ENCODE measurements at places on chromosomes 7 and 10. TPM values are rescaled to one million over a fixed set of nuclear protein-coding genes. Genes with fewer than 3 reads are reported as not detected.

DNA sequence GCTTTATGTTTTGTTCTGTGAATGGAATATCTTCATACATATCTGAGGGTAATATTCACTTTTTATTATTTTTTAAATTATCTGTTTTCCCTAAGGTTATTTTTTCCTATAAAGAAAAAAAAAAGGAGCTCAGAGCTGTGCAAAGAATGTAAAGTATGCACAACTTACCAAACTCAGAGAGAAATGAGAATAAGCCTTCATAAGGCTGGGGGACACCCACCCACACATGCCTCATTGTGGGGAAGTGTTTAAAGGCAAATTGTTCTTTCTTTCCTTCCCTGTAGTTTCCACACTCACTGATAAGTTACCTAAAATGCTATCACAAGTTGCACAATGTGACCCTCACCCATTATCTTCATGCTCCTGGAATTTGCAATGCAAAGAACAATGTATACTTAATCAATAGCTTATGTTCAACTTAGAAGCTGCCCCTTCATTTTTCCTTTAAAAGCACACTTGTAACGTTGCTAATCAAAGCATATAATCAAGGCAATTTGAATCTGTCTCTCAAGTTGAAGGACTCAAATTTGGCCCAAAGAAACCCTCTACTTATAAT lies 108.1 kb downstream of the GNAT3 start:
- no peak for DNase-seq

GRCh38 chr10:31707093-31708039 lies 221.3 kb downstream of the ARHGAP12 start:
- DNase-seq: no peak

- DNase-seq: peak; percentile 13
These were observed 104.4 kb upstream of the ZNF92 start for GRCh38 chr7:65269150-65269856.

DNA sequence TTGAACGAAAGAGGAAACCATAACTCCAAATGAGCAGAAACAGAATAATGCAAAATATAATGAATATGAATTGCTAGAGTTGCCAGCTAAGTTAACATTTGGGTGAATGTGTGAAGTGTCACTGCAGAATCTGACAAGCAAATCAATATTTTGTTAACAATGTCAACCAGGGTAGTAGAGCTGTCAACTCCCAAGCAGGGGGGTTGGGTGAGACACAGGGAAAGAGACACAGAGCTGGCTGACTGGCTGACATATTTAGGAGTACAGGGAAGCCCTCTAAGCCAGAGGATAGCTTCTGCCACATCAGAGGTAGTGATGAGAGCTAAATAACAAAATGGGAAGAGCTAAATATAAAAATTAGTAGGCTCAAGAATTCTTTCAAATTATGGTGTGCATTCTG lies 393.1 kb upstream of the KCND2 start:
- DNase-seq: no peak

DNA sequence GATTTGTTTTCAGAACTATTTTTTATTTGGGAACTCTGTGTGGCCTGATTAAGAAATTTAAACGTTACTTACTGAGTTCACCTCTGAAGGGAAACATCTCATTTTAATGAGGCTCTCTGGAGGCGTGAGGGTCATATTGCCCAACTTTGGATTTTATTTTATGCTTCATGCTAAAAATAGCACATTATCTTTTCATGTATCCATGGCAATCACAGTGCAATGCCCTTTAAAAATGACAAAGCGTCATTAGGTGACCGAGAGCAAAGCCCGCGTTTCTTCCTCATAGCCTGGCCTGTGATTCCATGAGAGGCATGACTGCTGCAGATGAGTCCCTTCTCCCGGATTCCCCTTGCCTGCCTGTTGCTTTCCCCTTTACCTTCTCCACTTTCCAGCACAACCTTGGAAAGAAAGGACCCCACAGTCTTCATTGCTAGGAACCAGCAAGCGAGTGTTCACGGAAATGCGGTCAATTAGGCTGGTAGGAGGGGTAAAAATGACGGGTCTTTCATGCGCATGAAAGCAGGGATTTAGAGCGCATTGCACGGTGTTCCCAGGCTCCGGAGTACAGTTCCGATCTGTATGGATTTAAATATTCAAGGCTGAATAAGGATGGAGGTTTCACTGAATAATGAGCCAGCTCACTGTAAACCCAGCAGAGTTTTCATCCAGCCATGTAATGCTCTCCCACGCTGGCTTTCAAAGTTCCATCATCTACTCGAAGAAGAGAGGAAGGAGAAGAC lies 98.2 kb upstream of the PITRM1 start:
- DNase-seq: no peak

DNA sequence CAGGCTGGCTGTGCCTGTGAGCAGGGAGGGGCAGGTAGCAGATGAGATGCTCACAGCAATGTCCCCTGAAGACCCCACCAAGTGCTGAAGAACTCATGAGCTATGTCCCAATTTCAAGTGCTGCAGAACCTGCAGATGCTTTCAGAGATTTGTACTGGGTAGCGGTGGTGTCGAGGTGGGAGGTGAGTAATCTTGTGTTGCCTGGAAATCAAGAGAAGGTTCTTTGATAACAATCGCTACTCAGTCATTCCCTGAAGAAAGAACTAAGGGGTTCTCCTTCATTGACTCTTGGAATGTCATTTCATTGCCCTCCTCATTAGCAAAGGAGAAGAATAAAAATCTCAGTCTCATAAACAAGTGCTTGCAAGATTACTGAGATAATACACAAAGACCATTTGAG lies 246.4 kb downstream of the EMX2 start:
- no peak for DNase-seq

DNA sequence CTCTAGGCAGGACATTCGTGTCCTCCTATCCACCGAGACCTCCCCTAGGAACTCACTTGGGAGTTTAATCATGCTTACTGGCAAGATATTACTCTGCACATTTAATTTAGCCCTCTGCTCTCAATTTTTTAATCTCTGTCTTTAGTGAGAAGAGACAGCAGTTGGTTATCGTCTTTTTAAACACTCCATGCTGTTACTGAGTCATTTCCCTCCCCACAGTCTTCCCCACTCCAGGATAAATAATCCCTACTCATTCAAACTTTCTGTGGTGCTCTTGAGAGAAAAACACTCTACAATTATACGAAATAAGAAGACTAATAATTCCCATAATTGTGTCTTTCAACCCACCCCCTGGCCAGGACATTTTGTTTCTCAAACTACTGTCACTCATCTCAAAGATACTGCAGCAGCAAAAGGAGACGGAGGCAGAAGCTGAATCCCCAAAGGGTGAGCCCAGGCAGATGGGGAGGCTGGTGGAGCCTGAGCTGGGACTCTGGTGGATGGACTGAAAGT lies 84.2 kb downstream of the ANK3 start:
- no peak for DNase-seq

DNA sequence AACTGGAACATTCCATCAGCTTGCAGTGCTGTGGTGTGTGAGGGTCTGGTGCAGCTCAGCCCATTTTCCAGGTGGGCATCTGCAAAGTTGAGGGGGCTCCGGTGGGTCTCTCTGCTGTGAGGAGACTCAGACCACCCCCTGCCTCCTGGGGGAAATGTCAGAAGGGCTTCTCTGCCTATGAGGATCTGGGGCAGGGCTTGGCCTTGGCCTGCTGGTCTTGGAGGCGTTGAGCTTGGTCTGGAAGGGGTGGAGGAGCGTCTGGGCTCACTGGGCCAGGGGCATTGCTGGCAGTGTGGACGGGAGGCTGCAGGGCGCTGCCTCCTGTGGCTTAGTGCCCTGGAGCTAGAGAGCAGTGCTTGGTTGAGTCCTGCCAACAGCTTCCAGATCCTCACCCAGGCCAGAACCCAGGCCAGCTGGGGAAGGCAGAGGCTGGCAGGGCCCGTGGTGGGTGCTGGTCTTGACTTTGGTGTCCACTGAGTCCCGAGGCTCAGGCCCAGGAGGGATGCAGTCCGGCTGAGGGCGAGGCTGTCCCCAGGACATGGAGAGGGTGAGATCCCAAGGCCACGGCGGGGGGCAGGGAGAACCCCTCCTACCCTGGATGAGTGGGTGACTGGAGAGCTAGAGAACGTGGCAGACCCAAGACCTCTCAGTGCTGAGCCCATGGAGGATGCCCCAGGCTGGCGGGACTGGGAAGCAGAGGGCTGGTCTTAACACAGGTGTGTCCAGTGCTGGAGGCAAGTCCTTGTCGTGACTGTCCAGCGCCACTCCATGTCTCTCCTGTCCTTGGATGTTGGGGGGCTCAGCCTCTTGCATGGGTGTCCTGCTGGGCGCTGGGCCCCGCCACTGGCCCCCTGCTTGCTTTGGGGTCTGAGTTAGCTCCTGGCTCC lies 2.8 kb downstream of the SPRN start:
- no peak for DNase-seq

- no peak for DNase-seq
These were observed 37.8 kb upstream of the LRRC17 start for GRCh38 chr7:102874966-102875365.

- no peak for DNase-seq
These were observed 118.4 kb upstream of the GLCCI1 start for GRCh38 chr7:7850150-7850549.

GRCh38 chr7:95824616-95825015 lies 52.3 kb downstream of the DYNC1I1 start:
- DNase-seq: no peak

DNA sequence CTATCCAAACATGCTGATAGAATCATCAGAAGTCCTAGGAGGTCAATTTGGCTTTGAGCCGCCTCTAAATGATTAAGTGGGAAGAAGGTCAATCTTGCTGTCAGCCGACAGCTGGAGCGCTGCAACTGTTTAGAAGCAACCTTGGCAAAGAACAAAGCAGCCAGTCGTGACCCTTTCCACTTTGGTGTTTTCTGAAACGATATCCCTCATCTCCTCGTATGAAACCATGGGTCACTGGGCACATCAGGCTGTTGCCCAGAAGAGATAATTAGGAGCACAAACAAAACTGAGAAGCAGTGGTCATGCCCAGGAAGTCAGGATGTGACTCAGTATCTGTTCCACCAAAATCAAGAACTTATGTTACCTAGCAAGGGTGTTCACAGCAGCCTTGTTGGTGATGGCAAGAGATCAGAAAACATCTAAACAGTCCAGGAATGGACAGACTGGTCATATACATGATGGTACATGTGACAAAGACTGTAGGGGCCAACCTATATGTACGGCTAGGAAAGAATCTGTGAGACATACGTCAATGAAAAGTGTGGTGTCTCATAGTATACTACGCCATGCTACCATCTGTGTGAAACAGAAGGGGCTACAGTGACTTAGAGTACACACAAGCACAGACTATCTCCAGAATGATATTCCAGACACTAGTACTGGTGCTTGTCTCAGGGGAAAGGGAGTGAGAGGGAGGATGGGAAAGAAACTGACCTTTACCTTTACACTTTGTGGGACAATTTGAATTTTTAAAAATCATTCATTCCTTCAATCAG lies 22.4 kb downstream of the STN1 start:
- no peak for DNase-seq

- DNase-seq: peak; percentile 13
These were observed 204.4 kb downstream of the DIP2C start for GRCh38 chr10:484925-485661.

The PNLIPRP1 gene
- not detected for total RNA-seq

The CACNA2D1 gene
- total RNA-seq: 0.03 TPM

The CFAP43 gene
- total RNA-seq: not detected

The ZNF107 gene
- total RNA-seq: 22.2 TPM

The HERC4 gene
- total RNA-seq: 63.0 TPM
